ENCODE measurements at places on chromosomes 3 and 15.

DNA sequence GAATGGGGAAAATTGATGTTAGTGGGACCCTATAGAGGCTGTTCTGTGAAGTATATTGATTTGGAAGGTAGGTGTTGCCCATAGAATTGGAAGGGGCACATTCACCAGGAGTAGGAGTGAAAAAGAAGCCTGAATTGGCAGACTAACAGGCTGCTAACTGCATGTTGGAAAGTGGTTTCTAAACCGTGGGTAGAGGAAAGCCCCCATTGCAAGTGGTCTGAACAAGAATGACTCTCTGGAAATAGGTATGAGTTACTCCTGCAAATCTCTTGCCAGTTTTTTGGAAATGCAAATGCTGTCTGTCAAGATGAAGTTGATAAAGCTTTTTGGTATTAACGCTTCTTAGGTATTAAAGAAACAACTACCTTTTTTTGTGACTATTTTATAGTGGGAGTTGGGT lies 3.5 kb downstream of the UBE2E1 start:
- no peak for DNase-seq

GRCh38 chr15:77031376-77032050 lies 36.6 kb downstream of the PSTPIP1 start:
- no peak for DNase-seq

DNA sequence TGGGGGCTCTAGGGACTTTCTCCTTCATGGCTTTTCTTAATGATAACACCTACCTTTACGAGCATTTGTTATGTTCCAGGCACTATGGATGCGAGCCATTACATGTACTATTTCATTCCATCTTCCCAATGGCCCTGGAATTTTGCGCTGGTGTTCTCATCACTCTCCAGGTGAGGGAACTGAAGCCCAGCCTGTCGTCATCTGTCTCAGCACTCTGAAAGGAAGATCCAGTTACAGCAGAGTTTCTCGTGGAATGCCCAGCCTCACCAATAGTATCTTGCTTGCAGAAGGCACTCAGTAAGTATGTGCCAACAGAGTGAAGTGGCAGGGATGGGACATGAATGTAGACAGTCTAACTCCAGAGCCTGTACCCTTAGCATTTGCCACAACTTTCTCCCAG lies 56.8 kb downstream of the NOX5 start:
- no peak for DNase-seq

- DNase-seq, result no peak
These were observed 152.8 kb downstream of the UACA start for GRCh38 chr15:70610541-70610940.

GRCh38 chr3:57436195-57436761 lies 107.9 kb downstream of the DNAH12 start:
- no peak for DNase-seq

GRCh38 chr3:129504471-129505100 lies 23.9 kb upstream of the RHO start:
- DNase-seq, result no peak

- no peak for DNase-seq
These were observed 26.4 kb upstream of the PDE8A start for GRCh38 chr15:84955089-84955848.

GRCh38 chr3:72750405-72750965 lies 97.8 kb downstream of the SHQ1 start:
- DNase-seq, result no peak

GRCh38 chr15:95044745-95045417 lies 813.5 kb downstream of the MCTP2 start:
- no peak for DNase-seq

DNA sequence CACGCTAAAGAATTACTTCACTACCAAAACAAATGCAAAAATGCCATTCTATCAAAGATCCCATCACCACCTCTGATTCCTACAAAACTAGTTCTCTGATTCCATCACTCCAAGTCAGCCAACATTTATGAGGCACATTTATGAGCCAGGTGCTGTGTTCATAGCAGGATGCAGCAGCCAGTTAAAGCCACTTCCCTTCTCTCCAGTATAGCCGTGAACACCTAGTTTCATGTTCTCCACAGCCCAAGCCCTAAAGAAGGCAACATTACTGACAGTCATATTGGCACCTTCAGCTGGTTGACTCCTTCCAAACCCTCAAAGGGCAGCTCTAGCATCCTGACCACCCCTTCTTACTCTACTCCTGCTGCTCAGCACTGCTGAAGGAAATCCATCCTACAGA lies 36.4 kb downstream of the RYK start:
- no peak for DNase-seq

DNA sequence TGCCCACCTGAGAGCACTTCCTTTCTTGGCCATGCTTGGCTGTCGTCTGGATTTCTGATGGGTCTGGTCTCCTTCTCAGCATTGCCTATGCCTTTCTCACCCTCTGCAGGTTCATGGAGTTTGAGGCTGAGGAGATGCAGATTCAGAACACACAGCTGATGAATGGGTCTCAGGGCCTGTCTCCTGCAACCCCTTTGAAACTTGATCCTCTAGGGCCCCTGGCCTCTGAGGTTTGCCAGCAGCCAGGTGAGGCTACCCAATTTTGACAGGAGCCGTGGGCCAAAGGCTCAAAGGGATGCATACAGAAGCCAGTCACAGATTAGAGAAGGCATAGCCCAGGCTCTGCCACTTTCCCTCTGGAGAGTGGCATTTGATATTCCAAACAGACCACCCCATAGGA lies 10.5 kb downstream of the NUTM1 start:
- DNase-seq, result no peak

Measured in keratinocyte (primary cell).